ENCODE measurements at places on chromosomes 6 and 20. TPM values are rescaled to one million over a fixed set of nuclear protein-coding genes. Genes with fewer than 3 reads are reported as not detected.
A peak's percentile ranks its signal among the peaks of the same experiment; 100 is the strongest.

Gene KIAA0408
- 1.3 TPM for total RNA-seq

Gene SH3BGRL2
- 3.3 TPM for total RNA-seq

Gene TRAPPC3L
- under 0.01 TPM for total RNA-seq

Gene DEFB116
- total RNA-seq, result not detected

Gene SLC22A16
- under 0.01 TPM for total RNA-seq

DNA sequence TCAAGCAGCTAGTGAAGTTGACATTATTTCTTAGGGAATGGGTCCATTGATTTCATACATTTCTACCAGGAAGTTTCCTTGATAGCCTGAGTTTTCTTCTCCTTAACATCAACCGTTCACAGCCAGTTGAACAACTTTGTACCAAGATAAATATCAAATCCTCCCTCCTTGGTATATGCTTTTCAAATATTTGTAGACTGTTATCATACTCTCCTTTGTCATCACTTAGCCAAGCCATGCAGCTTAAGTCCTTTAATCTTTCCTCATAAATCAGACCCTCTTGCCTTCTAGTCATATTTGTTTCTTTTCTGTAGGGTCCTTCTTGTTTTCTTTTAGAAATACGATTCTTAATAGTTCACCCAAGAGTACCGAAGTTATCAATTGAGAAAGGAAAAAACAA, 25.6 kb downstream of the RFX6 start:
- no peak for DNase-seq

DNA sequence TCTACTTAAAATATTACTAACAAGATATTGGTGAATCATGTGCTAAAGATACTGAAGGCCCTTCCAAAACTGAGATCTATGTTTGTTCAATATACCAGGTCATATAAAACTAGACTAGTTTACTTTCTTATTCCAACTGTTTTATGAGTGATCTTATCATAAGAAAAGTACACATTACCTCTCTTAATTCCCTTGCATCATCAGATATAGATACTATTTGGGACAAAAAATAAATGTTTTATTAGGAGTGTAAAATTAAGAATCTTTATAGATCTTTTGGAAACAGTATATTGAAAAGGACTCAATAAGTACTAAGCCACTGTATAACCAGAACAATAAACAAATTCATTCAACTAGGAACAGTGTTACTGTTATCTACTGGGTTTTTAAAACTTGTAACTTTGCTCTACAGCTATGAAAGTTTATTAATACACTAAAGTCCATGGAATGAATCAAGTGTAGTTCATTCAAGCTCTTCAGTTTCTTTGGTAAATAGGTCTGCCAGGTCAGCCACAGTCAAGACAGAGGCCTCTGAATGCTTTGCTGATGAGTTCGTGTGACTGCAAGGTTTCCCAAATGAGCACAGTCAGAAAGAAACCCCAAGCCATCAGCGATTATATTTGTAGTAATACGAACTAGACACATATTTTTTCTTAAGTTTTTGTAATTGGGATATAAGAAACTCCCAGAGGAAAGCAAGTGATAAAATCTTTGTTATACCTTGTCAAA, 71.8 kb upstream of the FBXO30 start:
- DNase-seq, result peak; percentile 28

DNA sequence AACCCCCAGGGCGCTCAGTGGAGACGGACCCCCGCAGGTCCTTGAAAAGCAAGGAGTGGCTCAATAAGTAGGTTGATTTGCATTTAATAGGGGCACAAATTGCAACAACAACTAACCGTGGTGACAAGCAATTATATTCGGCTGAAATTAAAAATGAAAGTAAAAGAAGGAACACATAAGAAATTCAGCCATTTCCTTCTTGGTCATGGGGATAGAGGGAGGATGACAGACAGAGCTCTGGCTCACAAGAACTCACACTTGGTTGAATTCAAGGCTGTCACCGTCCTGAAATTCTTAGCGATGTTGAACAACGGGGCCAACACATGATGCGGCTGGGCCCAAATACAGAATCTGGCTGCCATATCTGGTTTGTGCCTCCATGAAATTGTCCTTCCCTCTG, 129.0 kb downstream of the EDN3 start:
- no peak for DNase-seq

GRCh38 chr6:44264154-44265006, 971 bp downstream of the NFKBIE start:
- DNase-seq, result no peak

DNA sequence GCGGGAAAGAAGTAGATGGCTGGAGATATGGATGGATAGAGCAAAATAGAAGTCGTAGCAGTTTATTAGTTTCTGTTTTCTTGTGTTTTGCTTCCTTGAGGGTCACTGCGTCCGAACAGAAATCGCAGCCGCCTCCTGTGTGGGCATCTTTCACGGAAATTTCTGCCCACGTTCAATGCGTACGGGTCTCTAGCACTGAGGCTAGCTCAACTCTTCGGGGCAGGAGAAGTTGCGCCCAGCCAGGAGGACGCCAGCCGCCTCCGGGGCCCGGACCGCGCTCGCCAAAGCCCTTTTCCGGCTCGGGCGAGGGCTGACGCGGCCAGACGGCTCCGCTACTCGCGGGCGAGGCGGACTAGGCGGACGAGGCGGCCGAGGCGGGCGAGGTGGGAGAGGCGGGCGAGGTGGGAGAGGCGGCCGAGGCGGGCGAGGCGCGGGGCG, 814 bp downstream of the TFAP2B start:
- no peak for DNase-seq

DNA sequence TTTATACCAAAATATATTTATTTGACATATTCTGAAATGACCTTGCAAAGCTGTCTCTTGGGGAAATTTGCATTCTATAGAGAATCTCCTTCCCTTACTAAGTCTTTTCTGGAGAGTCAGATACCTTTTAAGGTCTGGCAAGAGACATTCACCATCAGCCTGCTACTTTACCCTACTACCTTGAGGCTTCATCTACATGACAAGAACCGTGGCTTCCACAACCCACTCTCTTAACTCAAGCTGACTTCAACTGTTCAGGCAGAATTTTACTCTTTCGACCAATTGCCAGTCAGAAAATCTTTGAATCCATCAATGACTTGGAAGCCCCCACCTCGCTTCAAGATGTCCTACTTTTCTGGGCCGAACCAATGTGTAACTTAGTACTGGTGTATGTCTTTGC, 314.2 kb downstream of the LAMA2 start:
- no peak for DNase-seq

DNA sequence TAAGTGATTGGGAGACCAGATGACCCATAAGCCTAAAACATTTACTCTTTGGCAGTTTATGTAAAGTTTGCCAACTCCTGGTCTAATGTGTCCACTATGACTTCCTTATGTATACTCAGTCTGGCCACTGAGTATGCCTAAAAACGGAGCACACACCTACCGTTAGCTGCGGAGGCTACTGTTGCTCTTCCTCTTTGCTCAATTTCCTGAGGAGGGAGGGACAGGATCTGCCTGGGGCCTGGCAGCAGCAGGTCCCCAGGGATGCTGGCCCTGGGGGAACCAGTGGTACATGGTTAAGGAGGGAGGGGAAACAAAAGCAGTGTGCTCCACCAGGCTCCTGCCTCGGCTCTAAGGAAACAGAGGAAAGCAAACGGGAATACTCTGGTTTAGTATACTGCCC, 113.5 kb downstream of the CDYL start:
- no peak for DNase-seq

- no peak for DNase-seq
Measured at GRCh38 chr20:57508381-57508780, 16.6 kb downstream of the CTCFL start.

DNA sequence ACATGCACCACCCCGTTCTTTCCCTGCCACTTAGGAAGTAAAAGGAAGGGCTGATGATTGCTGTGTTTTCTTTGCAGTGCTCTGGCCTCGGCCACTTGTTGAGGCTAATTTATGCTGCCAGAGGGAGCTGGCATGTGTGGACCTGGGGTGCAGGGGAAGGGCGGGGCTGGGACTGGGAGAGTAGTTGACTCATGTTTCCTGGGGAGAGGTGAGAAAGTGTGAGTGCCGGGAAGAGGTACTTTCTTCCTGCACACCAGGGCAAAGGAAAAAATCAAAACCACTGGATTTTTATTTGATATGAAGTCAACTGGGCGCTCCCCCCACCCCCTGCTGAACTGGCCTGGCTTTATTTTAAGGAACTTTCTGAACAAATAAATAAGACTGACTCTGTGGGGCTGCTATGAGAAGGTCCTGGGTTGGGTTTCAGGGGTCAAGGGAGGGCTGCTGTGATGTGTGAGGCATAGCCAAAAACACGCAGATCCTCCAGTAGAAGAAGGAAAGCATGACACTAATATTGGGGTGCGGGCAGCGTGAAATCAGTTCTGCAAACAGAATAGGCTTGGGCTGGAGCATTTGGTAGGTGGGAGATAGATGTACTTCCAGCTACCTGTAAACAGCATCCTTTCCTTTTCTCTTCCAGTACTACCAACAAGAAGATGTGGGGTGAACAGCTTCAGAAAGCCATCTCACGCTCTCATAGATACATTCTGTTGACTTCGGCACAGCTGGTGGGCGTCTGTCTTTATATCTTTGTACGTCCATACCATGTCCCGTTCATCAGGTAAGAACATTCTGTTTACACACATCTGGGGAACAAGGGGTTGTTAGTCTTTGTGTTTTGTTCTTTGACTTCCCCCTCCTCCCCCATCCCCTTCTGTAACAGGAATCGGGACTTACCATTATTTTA, 87.5 kb downstream of the SYNJ2 start:
- DNase-seq, result peak; percentile 81

DNA sequence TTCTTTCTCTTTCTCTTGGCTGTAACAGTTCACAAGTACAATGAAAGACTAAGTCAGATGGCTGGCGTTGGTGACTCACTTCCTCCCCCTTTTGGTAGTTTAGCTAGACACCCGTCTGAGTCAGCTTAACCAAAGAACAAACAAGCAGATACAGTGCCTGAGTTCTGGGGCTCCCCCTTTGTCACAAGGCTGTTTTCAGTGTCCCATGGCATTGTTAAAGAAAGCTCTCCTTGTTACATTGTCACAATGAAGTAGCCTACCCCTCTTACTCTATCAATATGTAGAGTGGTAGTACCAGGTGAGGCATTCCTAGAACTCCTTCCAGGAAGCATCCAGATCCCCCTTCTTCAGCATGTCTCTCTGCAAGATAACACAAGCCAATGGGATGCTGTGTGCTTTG, 38.6 kb downstream of the KIAA0408 start:
- peak; percentile 96 for DNase-seq

- peak; percentile 6 for DNase-seq
Measured at GRCh38 chr6:8113131-8113654, 10.8 kb upstream of the EEF1E1 start.

DNA sequence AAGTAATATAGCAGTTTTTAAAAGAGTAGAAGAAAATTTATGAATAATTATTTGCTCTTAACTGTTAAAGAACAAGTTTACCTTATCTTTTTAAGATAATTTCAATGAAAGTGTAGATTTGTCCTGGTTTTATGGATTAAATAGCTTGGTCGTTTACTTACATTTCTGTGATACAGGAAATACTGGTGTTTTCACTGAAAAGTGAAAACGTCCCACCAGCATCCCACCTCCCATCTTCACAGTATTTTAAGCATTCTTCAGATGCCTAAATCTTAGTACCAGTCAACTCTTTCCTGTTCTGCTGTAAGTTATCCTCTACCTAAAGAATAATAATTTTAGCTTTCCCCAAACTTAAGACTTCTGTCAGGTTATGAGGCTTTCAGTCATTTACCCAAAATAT, 5.8 kb downstream of the TAB2 start:
- DNase-seq, result no peak

DNA sequence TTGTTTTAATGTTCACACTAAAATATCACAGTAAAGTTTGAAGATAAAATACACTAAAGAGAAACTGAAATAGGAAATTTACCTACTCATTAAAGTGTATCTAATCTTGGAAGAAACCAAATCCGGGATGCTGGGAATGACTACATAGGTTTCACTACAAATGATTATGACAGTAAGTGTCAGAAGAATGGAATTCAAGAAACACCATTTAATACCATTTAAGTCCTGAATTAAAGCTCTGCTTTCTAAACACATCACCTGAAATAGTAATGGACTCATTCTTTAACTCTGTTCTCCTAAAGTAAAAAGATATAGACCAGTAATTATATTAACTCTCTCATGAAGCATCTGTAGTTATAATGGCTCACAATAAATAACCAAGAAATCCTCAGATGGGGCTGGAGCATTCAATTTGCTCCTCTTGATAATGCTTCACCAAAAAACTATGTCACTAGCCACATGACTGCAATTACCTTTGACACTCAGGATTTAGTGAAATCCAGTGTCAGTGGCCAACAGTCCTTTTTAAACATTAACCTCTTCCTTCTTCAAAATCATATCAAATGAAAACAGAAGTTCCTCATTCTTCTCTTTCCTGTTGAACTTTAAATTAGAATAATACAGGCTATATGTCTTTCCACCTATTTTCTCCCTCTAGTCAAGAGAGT, 41.4 kb downstream of the MAP7 start:
- peak; percentile 36 for DNase-seq

DNA sequence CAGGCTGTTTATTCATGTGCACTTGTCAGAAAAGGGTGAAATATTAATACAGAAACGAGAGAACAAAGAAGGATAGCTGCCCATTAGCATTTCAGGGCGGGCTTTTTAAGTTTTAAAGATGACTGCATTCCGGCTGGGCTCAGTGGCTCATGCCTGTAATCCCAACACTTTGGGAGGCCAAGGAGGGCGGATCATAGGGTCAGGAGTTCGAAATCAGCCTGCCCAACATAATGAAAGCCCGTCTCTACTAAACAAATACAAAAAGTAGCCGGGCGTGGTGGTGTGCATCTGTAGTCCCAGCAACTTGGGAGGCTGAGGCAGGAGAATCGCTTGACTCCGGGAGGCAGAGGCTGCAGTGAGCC, 130.5 kb downstream of the HFE start:
- DNase-seq, result peak; percentile 35

Measured in fibroblast of lung (primary cell).